ENCODE measurements at places on chromosomes 1 and 21.

DNA sequence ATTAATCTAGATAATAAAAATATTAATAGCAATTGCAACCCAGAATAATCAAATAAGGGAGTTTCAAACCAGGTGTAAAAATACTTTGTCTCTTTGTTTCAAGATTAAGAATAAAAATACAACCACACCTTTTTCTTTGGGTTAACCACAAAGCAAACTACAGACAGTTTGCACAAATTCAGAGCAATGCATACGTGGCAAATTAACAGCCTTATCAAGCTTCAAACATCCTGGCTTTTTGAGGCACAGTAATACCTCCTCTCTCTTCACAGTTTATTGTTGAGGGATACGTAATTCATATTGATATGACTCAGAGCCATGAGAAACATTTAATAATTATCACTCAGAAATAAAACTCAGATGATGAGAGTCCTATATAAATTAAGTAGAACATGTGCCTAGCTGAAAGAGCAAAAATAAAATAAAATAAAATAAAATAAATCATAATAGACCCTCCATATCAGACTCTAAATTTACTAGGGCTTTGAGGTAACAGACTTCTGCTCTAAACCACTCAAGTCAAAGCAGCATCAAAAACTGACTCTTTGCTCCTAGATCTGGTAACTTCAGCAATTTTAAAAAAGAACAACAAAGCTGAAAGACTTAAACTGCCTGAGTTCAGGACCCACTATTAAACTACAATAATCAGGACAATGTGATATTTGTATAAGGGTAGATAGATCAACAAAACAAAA is 11.4 kb downstream of the EDEM3 start:
- DNase-seq, result no peak

DNA sequence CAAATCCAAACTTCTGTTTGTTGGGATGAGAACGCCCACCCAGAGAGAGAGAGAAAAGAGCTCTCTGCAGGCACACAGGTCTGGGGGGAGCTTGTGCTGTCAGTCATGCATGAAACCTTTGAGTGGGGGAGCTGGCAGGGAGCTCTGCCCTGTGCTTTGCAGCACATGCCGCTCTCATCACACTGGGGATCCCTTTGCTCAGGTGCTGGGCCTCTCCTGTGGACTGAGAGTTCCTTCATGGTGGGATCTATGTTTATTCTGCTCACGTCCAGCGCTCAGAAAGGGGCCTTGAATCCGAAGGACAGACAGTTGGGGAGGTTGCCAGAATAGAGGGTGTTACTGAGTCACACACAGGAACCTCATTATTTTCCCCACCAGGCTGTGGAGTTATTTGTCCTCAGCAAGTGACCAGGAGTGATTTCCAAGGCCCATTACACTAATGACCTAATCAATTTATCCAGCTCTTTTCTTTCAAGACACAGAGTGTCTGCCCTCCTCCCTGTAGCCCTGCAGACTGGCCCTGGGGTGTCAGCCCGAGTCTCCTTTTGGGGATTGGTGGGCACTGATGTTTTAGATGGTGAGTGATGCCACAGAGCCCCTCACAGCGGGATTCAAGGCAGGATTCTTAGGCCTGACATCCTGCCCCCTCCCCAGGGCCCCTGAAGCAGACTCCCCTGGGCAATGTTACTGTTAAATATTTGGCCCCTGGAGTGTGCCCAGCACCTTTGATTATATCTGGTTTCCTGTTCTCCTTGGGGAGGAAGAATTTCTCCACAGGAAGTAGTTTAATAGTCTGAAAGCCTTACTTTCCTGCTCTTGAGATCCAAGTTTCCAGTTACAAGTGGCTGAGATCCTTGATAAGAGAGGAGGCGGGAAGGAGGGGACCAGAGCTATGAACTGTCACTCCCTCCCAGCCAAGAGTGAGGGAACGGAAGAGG is 22.3 kb downstream of the MYBPH start:
- DNase-seq, result no peak

DNA sequence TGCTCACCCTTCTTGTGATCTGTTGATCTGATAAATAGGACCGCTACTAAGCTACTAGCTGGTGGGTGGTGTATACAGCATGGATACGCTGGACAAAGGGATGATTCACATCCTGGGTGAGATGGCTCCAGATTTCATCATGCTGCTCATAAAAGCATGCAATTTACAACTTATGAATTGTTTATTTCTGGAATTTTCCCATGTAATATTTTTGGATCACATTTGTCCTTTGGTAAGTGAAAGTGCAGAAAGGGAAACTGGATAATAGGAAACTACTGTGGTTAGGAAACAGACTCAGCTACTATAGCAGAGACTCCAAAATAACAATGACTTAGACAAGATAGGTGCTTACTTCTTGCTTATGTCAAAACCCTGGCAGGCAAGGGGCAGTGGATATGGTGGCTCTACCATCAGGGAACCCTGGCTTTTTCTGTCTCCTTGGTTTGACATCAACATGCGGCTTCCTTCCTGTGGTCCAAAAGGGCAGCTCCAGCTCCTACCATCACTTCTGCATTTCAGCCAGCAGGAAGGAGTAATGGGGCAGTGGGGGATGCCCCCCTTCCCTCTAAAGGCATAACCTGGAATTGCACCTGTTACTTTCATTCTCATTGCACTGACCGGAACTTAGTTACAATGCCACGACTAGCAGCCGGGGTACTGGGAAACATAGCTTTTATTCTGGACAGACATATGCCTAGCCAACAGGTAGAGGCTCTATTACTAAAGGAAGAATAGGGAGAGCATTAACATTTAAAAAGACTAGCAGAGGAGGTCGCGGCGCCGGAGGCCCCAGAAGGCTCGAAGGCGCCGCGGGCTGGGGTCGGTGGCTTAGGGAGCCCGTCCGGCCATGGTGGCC is 13.8 kb upstream of the AK2 start:
- no peak for DNase-seq

DNA sequence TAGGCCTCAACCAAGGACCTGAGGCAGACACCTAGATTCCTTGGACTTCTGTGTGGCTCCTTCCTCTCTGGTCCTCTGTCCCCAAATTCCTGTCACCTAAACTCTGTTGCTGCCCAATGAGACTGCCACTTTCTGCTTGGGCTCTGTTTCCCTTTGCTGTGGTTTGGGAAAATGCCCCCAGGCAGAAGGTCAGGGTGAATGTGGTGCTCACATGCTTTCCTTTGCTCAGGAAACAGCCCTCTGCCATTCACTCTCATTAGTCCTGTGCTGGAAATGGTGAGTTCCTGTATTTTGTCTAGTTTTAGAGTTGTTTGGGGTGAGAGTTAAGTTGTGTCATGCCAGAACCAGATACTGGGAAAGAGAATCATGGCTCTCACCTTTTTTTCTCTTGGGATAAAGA is 22.7 kb upstream of the SHE start:
- DNase-seq, result no peak

DNA sequence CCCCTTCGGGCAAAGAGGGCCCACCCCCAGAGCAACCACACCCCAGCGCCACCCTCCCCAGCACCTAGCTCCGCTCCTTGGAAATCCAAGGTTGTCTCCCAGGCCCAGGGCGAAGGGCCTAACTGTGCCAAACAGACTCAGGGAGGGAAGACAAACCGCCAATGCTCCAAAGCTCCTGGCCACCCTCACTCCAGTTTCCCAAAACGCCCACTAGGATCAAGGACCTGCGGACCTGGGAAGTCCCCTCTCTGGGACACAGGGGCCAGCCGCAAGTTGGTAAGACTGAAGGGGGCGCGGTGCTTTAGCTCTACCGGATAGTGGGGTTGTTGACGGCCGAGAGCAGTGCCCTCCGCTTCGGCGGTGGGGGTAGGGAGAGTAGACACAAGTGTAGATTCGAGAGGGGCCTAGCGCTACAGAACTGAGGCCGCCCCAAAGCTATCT is 581 bp downstream of the IRF6 start:
- no peak for DNase-seq

- peak; percentile 73 for DNase-seq
Observed at GRCh38 chr1:90850898-90851710, 134.0 kb upstream of the BARHL2 start.

GRCh38 chr1:206690516-206690915 is 5.8 kb downstream of the MAPKAPK2 start:
- no peak for DNase-seq
